ENCODE measurements at places on chromosomes 2 and 18.

DNA sequence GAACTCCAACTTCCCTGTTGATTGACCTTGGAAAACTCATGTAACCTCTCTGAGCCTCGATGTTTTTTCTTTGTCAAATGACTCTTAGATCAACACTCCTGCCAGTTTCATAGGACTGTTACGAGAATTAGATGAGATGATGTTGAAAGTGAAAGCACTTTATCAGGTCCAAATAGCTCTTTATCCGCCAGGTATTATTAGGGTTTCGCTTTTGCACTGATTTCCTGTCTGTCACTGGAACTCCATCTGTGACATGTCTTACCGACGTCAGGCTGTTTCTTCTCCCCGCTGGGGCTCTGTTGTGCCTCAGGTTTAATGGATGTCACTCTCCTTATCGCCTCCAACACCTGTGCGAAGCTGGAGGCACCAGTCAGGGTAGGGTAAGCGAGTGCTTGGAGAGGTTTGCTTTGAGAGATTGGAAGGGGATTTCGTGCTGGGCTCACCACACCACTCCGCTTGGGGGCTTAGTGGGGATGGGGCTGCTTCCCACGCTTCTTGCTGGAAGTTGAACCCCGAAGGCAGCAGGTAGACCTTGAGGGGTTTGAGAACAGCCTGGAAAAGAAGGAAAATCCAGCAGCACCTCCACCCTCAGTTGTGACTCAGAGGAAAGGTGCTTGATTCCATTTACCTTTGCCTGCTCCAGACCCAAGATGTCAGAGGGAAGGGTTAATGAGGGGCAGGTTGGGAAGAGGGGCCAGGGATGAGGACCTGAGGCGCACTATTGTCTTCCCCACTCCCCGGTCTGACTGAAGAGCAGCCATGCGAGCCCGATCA, 4.3 kb downstream of the GAD1 start:
- no peak for DNase-seq

GRCh38 chr2:72134997-72135800, 12.5 kb downstream of the CYP26B1 start:
- DNase-seq = no peak

DNA sequence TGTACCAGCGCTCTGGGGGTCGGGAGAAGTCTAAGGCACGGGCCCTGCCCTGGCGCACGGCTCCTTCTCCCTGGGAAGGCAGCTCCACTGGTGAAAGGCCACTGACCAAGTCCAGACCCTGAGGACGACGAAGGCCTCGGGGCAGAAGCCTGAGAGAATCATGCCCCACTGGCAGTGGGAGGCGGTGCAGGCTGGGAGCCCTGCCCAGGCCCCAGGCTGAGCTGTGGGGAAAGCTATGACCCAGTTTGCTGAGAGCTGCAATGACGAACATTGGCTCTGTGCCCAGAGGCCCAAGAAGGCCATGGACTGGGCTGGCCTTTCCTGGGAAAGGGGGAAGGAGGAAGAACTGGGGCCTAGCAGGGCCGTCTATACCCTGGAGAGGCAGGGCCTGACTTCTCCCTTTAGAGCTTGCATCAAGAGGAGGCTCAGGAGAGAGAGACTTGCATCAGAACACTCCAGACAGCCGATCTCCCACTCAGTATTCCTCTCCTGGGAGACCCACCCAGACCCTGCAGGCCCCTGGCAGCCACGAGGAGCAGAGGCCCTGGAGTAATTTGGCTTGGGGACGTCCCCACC, 32.9 kb downstream of the HS1BP3 start:
- peak; percentile 99 for DNase-seq

DNA sequence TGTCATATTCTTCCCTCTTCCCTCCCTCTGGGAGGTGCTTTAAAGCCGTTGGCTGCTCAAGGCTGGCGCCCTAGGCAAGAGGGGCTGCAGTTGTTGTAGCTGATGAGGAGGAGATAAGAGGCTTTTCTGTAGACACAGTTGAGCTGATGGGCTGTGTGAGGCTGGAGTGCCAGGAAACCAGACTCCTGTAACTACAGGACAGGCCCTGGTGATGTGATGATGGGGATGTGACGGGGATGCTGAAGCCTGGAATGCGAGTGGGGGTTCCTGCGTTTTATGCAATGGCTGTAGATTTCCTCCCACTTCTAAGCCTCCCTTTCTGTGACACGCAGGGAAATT, 5.7 kb upstream of the EFR3B start:
- no peak for DNase-seq

Data from NCI-H226 (cell line).